ENCODE measurements at places on chromosomes 1 and 21.

DNA sequence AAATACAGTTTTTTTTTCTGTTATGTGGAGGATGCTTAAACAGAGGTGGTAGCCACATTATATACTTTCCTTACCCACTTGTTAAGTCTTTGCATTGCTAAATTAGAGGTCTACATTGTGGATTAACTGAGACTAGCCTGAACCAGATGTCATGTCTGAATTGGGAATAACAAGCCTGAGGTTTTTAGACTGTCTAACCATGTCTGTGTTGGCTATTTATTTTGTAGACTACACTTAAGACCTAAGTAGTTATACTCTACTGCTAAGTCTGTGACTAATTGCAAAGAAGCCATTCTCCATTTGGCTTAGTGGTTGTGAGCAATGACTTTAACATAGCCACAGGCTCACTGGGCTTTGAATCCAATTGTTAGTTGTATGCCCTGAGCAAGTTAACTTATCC is 45.4 kb downstream of the CDC14A start:
- DNase-seq: no peak

DNA sequence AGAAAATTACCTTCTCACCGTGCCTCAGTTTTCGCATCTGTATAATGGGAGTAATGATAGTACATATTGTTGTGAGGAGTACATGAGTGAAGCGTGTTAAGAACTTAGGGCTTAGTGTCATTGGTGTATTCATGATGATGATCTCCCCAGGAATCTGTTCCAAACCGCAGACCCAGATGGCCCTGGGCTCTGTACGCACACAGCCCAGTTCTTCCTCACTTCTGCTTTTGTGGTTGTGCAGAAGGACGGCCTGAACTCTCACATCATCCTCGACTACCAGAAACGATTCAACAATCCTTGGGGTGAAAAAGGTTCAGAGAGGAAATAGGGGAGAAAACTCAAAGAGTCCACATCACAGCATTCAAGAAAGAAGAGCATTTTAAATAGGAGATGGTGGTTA is 323.0 kb downstream of the CAMTA1 start:
- no peak for DNase-seq

DNA sequence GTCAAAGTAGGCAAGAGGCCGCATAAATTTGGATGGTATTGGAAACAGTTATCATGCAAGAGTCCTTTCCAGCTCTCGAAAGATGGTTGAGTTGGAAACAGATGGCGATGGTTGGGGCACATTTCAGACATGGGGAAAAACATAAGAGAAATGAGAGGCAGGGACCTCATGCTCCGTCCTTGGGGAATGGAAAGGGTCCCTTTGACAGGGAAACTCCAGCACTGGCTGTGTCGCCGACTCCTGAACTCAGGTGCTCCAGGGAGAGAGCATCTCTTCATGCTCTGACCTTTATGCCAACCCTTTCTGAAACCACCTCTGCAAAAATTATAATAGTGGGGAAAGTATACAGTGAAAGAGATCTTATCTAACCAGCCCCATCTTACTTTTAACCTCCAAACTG is 36.8 kb upstream of the COL6A2 start:
- no peak for DNase-seq

DNA sequence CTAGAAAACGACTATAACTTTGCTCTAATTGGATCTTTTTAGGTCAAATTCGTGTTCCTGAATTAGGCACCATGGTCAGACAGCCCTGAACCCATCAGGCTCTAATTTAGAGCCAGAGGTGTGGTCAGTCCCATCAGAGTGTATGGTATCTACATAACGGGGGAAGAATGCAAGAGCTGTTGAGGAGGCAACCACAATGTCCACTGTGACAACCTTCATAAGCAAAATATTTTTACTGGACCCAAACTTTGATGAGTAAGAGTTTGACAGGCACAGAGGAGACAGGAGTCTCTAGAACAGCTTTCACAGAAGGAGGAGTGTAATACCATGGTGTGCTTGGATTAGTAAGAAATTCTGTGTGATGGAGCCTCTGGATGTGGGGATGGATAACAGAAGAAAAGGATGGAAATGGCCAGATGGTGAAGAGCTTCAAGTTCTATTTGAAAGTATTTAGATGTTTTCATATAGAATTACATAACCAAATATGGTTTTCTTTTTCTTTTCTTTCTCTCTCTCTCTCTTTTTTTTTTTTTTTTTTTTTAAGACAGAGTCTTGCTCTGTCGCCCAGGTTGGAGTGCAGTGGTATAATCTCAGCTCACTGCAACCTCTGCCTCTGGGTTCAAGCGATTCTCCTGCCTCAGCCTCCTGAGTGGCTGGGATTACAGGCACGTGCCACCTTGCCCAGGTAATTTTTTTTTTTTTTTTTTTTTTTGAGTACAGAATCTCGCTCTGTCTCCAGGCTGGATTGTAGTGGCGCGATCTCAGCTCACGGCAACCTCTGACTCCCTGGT is 24.9 kb downstream of the UBE2U start:
- DNase-seq: no peak

- DNase-seq: no peak
Measured at GRCh38 chr1:63859480-63860275, 85.9 kb downstream of the ROR1 start.

- no peak for DNase-seq
Measured at GRCh38 chr1:38102636-38103035, 56.0 kb upstream of the POU3F1 start.

- DNase-seq: no peak
Measured at GRCh38 chr1:89760496-89760895, 60.3 kb upstream of the LRRC8D start.

GRCh38 chr1:208248307-208248801 is 4.2 kb upstream of the PLXNA2 start:
- DNase-seq: no peak

DNA sequence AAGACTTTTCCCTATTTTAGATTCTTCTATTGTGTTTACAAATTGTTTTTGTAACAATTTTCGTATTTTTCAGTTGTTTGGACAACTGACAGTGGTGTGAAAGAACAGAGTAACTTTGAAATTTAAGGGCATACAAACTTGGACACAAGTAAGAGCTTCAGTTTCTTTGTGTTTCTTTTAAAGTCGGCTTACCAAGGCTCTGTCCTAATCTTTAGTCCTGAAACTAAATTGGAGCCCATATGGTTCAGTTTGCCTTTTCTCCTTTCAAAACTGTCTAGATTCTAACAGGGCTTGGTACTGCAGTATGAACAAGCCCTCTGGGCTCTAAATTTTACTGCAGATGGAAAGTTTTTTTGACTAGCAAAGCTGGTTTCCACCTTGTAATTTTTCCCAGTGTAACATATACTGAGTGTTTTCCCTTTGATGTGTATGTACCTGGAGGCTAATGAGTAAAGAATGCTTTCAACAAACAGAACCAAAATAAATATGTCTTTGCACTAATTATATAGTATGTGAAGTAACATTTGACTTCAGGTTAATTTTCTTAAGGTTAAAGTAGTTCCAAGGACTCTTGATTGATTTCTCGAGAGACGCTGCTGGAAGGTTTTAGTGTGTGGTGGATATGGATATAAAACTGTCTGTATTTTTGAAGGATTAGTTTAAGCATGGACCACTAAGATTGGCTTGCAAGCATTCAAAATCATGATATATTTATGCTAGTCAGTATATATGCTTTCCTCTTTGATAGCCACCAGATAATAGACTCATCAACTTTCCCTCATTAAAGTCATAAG is 4.1 kb downstream of the SNX27 start:
- DNase-seq: no peak

DNA sequence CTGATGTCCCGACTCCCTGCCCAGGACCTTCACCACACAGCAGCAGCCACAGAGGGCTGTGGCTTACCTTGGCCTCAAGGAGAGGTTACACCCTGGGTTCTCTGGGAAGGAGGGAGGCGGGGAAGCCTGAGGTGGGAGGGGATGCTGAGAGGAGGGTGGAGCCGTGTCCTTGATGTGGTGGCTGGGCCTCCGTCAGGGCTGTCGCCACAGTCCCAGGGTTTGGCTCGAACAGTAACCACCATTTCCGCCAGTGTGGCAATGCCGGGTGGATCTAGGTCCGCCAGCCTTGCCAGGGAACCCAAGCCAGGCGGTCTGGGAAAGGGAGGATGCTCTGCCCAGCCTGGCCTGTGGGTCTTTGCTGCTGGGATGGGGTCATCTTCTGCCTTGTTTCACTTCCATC is 18.4 kb upstream of the CDCA8 start:
- DNase-seq: no peak

DNA sequence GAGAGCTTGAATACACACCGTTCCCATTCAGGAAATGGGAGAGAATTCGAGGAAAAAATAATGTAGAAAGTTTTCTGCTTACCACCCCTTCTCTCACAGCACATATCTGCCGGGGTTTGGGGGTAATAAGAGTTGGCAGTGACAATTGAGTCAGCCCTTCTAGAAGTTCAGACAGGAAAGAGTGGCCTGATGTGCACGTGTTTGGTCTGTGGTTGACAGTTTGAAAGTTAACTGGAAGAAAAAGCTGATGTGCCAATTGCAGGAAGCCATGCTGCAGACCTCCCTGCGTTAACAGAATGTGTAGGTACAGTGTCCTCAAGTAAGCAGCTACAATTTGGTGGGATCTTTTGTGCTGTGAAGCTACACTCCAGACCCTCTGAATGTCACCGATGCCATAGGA is 50.9 kb downstream of the DHX9 start:
- DNase-seq: no peak

DNA sequence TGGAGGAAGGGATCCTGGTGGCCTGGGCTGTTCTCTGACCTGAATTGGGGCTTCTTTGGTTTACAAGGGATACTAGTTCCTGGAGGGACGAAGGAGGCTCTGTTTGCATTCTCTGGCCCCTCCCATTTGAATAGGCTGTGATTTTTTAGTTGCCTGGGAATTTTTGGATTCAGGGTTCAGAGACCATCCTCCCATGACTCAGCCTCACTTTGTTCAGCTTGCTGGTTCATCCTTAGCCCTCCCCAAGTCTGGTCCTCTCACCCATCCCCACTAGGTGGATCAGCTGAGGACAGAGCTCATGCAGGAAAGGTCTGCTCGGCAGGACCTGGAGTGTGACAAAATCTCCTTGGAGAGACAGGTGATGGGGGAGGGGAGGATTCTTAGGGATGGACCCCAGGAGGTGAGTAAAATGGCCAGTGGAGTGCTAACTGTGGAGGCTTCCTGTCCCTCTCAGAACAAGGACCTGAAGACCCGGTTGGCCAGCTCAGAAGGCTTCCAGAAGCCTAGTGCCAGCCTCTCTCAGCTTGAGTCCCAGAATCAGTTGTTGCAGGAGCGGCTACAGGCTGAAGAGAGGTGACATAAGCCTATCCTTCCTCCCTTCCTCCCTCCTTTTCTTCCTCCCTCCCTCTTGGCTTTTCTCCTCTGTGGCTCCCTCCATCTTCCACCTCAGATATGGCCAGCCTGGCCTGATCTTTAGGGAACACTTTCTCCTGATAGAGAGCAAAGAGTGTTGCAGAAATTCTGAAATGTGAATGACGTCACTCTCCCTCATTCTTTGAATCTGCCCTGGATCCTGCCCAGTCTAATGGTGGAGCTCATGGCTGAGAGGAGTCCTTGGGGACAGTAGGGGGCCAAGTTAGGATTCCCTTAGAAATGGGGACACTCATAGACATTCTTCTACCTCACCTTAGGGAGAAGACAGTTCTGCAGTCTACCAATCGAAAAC is 4.5 kb upstream of the TUFT1 start:
- no peak for DNase-seq

DNA sequence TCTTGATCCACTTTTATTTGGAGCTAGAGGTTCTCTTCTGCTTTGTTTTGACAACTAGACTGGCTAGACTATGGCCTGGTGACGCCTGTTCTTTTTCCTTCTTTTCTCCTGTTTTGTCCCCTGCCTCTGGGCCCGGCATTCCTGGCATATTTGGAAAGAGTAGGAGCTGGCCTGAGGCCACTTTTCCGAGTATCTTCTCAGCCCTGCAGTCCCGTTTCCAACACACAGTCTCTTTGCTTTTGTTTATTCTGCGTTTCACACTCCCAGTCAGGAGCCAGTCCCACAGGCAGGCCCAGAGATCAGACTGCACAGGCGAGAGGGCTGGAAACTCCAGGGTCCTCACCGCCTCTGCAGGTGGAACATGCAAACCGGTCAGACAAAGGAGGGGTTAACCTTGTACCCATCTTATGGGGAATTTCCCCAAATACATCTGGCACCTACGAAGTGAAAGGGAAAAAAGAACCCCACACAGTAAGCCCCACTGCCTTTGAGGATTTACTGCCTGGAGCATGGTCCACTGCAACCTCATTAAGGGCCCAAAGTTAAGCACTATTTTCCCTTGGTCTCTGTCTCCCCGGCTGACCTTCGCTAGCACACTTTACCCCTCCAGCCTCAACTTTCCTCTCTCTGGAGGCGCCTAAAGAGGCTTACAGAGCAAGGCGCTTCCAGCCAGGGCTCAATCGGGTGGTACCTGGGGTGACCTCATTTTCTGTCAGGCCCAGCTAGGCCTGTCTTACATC is 141.1 kb downstream of the TOMM20 start:
- no peak for DNase-seq

GRCh38 chr21:31501926-31502325 is 157.6 kb upstream of the SOD1 start:
- no peak for DNase-seq

- no peak for DNase-seq
Measured at GRCh38 chr21:37827913-37828312, 88.3 kb downstream of the KCNJ6 start.

DNA sequence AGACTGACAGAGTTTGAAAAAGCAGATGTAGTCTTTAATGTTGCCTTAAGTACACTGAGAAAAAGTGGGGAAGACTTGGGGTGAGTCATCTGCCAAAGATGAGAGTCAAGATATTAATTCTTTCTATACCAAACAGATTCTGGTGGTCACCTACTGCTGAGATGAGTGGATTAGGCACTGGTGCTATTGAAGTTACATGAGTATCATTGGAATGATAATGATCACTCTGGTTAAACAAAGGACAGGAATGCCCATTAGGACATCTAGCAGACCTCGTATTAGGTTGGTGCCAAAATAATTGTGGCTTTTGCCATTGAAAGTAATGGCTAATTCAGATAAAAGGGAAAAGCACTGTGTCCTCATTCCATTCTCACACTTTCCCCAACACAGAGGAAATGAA is 1588.9 kb downstream of the KCNT2 start:
- no peak for DNase-seq

GRCh38 chr1:62188111-62188510 is 6.5 kb upstream of the L1TD1 start:
- no peak for DNase-seq

DNA sequence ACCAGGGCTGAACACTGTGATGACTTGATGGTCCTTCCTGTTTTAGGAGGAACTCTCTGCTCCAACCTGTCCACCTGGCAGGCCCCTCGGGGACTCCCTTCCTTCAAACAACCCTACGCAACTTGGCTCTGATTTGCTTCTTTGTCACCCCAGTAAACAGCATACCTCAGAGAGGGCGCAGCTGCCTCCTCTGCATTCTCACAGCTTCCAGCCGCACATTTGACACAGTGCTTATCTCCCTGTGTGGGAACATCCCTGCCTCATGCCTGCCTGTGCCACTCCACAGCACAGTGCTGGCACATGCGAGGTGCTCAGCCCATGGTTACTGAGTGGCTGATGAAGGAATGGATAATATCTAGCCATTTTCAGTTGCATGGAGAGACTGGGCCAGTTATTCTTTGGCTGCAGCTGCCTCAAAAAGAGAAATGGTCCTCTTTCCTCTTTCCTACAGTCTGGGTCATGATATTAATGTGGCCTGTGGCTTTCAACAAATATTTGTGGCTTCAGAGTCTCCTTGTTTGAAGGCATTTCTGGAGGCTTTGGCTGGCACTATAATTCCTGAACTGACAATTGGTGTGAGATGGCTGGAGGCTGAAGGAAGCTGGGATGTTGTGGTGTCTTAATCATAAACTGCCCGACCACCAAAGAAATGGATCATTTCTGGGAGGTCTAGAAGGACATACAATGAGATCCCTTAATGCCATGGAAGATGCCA is 77.9 kb downstream of the TENT5C start:
- DNase-seq: no peak
